ENCODE measurements at places on chromosomes 3 and 15.

DNA sequence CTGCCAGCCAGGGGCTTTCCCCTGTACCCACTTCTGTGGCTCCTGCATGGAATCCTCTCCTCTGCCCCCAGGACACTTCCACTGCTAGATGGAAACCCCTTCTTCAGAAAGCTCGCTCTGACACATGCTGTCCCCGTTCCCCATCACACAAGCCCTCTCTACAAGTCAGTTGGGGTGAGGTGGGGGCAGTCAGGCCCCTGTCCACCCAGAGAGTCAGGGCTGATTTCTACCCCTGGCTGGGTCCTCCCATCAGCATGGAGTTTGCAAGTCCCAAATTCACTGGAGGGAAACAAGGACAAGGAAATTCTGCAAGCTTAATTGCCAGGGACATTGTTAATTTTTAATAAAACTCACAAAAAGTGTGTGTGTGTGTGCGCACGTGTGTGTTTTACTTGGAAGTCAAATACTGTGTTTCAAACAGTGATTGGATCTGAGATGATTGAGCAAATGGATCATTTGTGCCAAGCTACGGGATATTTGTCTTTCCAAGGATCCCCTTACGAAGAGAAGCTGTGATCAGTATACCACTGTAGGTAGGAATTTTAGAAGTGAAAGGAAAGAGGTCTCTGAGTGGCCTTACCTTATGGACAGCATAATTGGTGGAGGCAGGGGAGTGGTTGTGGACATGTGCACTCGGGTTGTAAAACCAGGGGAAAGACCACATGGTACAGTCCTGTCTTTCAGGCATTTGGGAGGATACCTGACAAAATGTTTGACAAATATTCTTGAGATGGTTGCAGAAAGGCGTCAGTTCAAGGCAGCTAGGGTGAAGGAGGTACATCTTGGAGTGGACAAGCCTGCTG lies 1.5 kb upstream of the AMOTL2 start:
- no peak for DNase-seq

DNA sequence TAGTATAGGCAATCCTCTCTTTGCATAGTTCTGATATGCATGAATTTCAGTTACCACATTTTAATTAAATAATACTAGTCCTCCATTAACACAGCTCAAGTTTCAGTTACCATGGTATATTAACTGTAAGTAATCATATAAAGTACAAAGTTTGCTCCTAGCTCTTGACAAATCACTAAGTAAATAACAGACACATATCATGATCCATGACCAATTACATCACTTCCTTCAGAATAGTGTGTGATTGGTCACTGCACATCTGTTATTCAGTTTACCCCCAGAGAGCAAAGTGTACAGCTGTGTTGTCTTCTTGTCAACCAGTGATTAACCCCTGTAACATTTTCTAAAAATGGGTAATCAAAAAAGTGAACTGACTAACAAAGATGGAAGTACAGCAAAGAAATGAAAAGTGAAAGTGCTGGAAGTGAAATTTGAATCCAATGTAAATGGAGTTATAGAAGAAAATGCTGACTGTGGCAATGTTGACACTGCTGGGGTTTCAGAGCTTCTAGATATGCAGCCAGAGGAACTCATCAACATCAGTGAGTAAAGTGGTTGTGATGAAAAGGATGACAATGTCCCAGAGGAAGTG lies 30.2 kb upstream of the LEKR1 start:
- no peak for DNase-seq

DNA sequence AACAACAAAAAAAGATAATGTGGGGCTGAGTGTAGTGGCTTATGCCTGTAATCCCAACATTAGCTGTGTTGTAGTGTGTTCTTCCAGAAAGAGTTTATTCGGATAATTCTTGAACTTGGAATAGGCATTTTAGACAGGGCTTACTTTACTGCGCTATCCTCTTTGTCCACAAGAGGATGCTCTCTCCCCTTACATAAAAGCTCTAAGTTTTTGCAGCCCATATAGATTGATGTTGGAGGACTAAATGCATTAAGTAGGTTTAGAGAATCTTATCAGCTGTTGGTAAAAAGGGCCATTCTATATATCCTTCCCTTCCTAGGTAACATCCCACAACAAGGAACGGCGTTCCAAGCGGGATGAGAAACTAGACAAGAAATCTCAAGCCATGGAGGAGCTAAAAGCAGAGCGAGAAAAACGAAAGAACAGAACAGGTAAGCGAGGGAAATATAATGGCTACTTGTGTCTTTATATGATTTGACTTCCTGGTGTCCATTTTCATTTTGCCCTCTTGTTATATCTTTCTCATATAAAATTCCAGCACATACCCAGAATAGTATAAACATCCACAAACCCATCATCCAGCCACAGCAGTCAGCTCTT lies 27.8 kb upstream of the ITPKA start:
- no peak for DNase-seq

- no peak for DNase-seq
Measured at GRCh38 chr3:26984416-26985390, 362.1 kb downstream of the LRRC3B start.

- no peak for DNase-seq
Measured at GRCh38 chr3:58688574-58688973, 22.0 kb upstream of the FAM3D start.

DNA sequence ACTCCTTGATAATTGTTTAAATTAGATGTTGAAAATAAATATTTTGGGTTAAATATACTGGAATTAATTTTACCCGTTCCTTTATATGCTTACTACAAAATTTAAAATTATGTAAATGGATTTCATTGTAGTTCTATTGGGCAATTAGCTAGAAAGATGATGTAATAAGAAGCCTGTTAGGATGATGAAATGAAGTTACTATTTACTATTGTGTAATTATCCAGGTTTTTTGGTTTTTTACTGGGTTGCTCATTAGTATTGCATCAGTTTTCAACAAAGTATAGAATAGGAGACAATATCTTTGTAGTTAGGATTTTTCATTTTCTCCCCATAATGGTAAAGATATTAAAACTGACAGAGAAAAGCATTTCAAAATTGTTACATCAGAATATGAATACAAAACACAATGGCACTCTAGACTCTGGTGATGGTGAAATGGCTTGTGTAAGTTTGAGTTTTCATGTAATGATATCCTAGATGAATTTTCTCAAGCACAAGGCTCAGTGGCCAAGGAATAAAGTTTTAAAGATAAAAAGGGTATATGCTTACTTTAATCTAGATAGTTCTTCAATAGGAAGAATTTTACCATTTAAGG lies 222.0 kb downstream of the P3H2 start:
- DNase-seq: no peak

GRCh38 chr3:9008550-9009255 lies 45.4 kb upstream of the RAD18 start:
- DNase-seq: no peak

GRCh38 chr15:48528921-48529320 lies 116.6 kb downstream of the FBN1 start:
- DNase-seq: no peak

GRCh38 chr15:57218826-57219576 lies 157.3 kb upstream of the CGNL1 start:
- DNase-seq: peak; percentile 51

DNA sequence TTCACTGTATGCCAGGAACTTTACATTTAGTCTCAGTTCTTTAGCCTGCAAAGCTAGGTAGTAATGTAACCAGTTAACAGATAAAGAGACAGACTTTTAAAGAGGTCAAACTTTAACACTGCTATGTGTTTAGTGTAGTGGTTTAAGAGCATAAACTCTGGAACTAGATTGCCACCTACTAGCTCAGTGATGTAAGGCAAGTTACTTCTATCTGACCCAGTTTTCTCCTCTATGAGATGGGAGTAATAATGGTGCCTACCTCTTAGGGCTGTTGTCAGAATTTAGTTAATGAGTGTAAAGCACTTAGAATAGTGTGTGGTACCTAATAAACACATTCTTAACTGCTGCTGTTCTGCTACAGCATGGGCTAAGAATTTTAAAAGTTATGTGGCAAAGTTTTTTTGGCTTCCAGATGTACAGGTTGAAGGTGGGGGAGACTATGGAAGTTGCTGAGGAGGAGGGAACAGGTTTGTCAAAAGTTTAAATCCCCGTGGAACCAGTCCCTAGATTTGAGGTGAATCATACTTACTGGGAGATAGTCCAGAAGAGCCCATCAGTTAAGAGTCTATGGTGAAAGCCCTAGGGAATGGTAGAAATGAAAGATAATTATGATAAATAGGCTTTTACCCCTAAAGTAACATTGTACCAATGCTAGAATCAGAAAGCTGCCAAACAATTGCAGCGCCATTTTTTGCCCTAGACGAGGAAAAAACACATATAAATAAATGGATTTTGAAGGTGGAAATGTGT lies 13.9 kb downstream of the TSC22D2 start:
- no peak for DNase-seq

DNA sequence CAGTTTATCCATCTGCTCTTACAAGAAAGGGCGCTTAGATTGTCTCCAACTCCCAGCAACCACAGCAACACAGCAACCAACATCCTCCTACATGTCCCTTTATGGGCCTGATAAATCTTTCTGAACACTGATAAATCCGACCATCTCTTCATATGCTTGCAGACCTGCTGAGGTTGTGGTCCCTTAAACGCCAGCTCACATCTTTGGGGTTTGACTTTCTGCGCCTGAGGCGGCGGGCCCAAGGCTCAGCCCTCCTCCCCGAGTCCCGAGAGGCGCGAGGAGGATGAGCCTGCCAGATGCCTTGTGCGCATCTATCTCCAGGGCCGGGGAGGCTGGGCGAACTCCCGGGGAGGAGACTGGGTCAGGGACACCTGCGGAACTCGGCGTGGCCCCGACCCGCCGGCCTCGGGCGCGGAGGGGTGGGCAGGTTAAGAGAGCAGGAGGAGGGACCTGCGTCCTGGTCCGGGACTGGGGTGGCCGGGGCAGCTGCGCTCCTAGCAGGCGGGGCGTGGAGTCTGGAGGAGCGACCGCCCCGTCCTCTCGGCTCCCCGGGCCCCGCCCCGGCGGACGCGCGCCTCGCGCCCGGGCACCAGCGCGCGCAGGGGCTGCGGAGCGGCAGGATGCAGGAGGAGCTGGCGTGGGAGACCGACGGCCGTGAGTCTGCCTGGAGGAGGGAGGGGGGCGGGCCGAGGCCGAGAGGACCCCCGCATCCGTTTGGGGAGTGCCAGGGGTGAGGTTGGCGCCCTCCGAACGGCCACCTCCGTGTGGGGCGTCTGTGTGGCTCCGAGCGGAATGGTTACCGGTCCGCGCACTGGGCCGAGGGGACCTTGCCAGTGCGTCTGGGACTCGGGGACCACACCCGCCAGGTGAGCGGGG lies at the start of gene ANKDD1A:
TSS of gene ANKDD1A (plus strand) at position 592 of the 876 bp plus-strand sequence. CDS start at position 621, 29 bp downstream.
- DNase-seq: no peak

DNA sequence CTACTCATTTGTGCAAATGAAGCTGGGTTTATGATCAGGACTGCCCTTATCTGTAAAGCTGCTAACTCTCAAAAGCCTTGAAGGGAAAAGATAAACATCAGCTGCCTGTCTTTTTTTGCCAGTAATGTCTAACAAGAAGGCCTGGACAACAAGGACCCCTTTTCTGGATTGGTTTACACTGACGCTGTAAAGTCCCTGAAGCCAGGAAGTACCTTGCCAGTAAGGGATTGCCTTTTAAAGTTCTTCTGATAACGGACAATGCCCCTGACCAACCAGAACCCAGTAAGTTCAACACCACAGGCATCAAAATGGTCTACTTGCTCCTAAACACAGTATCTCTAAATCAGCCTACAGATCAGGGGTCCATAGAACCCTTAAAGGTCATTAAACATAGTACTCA lies 178.0 kb downstream of the PCCB start:
- no peak for DNase-seq

DNA sequence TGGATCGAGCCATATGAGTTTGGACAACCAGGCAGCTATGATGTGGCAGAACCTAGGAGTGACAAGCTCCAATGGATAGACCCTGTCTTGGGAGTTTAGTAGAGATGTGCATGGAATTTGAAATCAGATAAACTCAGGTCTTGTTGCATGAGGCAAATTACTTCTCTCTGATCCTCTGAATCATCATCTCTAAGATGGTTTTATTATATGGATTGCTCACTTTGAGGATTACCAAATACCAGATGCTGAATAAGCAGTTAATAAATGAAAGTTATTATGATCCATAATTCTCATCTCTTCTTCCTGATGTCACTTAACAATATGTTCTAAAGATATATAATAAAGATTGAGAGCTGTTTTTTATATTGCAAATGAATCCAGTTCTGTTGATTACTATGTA lies 622.2 kb downstream of the NTRK3 start:
- DNase-seq: no peak

DNA sequence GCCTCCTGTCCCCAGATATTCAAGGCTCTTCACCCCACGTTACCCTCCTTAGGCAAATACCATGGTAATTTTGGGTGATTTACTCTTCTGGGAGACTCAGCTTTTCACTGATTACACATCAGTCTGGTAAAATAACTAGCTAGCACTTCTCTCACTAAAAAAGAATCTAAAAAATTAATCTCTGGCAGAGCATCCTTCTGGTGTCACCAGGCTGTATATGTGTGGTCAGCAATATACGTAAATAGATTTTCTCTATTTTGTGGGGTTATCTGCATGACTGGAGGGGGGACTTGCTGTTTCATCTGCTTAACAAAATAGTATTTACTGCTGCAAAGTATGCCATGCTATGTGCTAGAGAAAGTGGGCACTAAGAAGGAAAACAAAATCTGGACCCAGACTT lies 45.1 kb downstream of the LRRC28 start:
- DNase-seq: no peak

DNA sequence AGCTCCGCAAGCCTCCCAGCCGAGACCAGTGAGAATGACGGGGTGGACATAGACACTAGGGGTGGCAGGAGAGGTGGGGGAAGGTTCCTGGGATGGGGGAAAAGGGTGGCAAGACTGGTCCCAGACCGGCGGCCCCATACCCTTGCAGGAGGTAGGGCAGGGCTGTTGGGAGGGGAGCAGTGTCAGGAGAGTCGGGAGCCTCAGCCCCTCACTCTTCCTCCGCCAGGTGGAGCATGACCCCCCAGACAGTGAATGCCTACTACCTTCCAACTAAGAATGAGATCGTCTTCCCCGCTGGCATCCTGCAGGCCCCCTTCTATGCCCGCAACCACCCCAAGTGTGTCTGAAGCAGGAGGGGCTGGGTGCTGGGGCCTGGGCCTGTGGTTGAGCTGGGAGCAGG lies 8.7 kb upstream of the PSMD2 start:
- DNase-seq: no peak

GRCh38 chr3:126083138-126083445 lies 832 bp downstream of the SLC41A3 start:
- DNase-seq: no peak

DNA sequence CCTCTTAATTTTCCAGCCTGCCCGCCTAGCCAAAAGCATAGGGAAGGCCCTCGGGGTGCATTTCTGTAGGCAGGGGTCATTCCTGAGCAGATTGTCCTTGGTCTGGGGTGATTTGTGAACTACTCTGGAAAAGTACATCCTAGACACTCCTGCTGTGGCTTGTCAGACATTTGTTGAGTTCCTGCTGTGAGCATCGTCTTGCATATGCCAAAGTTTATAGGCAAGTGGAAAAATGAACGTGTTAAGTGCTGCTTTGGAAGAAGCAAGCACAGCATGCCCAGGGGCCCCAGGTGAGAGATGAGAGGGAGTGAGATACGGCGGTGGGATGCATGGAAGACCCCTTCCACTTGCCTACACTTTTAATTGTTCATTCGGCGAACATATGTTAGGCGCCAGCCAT lies 237.7 kb upstream of the ST8SIA2 start:
- no peak for DNase-seq

Data from NCI-H2107 (cell line).